ENCODE measurements at places on chromosomes 13 and 19.

- DNase-seq, result no peak
Observed at GRCh38 chr13:66847541-66847940, 382.6 kb downstream of the PCDH9 start.

DNA sequence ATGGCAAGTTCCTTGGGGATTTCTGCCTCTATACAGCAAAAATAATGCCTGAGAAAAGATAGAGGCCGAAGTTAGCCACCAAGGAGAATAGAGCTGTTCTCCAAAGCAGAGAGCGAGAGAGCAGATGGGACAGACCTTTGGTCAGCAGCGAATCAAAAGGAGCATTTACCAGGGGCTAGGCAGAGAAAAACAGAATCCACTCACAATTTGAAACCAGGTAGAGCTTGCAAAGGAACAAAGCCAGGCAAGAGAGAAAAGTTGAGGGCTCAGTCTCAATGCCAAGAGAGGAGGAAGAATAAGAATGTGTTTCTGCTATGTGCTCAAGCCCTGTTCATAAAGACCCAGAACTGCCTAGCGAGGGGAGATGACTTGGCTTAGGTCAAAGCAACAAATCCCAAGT, 112.8 kb downstream of the DCT start:
- no peak for DNase-seq

- no peak for DNase-seq
Observed at GRCh38 chr19:44367024-44367423, 10.5 kb upstream of the ZNF112 start.

DNA sequence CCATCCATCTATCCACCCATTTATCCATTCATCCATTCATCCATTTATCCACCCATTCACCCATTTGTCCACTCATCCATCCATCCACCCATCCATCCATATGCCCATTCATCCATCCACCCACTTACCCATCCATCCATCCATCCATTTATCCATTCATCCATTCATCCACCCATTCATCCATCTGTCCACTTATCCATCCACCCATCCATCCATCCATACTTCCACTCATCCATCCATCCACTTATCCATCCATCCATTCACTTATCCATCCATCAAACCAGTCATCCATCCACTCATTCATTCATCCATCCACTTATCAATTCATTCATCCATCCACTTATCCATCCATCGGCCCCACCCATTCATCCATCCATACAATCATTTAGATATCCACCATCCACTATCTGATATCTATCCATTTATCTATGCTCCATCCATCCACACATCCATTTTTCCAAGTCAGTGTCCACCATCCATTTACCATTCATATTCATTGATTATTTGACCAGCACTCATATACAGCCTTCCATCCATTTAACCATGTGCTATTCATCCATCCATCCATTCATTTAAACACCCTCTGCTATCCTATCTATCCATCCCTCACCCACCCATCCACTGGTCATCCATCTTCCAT, 2.8 kb downstream of the TMEM221 start:
- no peak for DNase-seq

GRCh38 chr19:927351-927779, 1.5 kb downstream of the ARID3A start:
- DNase-seq, result no peak

DNA sequence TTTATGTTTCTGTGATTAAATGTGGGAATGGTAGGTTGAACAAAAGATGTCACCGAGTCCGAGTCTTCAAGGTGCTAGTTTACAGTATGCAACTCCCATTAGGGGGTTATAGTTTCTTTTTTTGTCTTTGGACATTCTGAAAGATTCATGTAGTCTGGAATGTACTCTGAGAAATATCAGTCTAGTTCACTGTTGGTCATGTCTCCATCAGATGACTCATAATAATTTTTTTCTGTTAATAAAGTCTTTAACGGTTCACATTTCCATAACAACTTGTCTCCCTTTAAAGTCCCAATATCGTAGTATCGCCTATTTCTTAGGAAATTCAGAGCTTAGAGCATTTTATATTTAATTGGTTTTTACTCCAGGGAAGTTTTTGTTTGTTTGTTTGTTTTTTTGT, 13.5 kb upstream of the ESD start:
- DNase-seq, result no peak

DNA sequence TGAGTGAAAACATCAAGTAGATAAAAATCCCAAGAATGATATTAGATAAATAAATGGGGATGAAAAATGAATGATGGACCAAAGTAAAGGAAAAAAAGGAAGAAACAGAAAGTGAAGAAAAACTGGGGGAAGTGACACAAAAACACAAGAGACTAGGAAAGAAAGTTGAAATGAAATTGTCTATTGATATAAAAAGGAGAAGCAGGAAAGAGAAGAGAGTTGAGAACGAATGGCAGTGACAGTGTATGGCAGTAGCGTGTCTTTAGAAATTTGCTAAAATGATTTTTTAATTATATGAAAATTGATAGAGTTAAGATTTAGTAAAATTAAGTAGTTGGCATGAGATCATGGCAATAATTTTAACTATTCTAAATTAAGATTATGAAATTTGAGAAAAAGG, 36.3 kb upstream of the SGCG start:
- DNase-seq, result no peak

GRCh38 chr19:50003810-50004419, 21.3 kb downstream of the VRK3 start:
- peak; percentile 40 for DNase-seq

DNA sequence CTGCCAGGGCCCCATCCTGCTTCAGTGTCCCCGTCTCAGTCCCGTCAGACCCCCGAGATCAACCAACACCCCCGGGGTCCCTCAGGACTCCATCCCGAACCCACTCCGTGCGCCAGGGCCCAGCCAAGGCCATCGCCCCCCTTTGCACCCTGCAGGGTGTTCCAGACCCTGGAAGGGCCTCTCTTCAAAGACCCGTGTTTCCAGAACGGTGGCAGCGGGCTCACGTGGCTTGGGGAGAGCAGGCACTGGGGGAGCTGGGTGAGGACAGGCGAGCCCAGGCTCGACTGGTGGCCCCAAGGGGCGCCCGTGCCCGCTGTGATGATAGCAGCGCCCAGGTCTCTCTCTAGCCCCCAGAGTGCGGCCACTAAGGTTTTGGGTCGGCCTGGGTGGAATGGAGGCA, 1.4 kb downstream of the KASH5 start:
- no peak for DNase-seq

- no peak for DNase-seq
Observed at GRCh38 chr13:97030705-97031452, 36.6 kb upstream of the OXGR1 start.

DNA sequence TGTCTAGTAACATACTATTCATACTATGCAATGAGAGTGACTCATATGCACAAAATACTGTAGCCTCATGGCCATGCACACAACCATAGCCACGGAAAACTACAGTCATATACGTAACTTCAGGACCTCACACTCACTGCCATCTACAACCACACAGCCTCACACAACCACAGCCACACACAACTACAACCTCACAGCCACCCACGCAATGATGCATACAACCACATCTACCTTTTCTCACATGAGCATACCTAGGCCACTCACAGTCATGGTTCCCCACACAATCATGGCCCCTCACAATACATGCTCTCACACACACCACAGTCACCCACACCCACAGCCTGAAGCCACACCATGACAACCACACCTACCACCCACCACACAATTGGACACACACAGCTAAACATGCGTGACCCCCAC, 8.7 kb upstream of the TNFSF14 start:
- DNase-seq, result peak; percentile 87

All from stimulated activated CD4-positive, alpha-beta T cell treated with anti-CD3 and anti-CD28 coated beads, Interleukin-4, amount 100 ng/mL, for 24 hours (primary cell).